Right atrium auricular region (tissue), 2 donors: ENCODE measurements at places on chromosomes 13 and 19.

GRCh38 chr19:49664171-49665035, 1.3 kb downstream of the IRF3 start:
- DNase-seq: peak; percentile 90

DNA sequence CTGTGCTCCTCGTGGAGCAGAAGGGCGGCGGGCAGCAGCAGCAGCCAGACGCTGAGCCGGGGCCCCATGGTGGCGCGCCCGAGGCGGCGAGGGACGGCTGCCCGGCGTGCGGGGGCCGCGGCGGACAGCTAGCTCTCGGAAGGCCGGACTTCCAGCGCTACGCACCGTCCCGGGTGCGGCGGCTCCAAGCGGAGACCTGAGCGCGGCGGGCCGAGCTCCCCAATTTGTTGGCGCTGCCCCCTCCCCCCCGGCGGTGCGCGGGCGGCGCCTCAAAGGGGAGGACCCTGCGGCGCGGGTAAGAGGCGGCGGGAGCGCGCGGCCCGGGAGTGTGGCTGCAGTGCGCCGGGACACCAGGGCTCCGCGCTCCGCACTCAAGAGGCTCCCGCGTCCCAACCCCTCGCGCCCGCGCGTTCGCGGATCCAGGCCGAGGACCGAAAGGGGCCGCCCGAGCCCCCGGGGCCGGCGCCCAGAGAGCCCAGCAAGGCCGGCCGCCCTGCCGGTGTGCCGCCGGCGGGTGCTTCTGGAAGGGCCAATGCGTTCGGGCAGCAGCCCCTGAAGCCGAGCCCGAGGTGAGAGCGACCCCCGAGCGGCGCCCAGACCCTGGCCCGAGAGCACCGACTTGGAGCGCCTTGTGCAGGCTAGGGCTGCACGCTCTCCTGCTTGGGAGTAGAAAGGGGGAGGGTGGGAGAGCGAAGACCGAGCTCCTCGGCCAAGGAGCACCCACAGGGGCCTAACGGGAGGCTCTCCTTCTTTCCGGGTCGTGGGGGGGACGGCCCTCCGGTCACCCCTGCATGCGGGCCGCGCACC, at the start of the genes COL4A1 and COL4A2:
Gene COL4A1, minus strand, starts transcription at position 198 of the 807 bp plus-strand sequence. Its CDS starts 130 bp downstream, at position 68.
Gene COL4A2, plus strand, starts transcription at position 325 of the 807 bp plus-strand sequence. CDS start 620 bp downstream, outside the sequence.
- peak; percentile 76 for DNase-seq

DNA sequence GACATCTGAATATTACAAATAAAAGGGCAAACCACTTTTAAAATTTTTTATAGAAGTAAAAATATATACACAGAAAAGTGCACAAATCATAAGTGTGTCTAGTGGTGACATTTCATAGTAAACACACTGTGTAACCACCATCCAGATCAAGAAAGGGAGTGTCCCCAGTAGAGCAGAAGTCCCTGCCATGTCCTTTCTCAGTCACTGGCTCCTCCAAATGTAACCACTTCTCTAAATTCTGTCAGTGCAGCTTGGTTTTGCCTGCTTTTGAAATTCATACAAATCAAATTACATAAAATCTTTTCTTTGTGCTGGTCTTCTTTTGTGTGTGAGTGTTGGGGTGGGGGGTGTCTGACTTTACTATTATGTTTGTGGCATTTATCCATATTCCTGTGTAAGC, 116.5 kb downstream of the RBM26 start:
- no peak for DNase-seq

- no peak for DNase-seq
Measured at GRCh38 chr13:50893211-50893852, 16.3 kb upstream of the RNASEH2B start.

DNA sequence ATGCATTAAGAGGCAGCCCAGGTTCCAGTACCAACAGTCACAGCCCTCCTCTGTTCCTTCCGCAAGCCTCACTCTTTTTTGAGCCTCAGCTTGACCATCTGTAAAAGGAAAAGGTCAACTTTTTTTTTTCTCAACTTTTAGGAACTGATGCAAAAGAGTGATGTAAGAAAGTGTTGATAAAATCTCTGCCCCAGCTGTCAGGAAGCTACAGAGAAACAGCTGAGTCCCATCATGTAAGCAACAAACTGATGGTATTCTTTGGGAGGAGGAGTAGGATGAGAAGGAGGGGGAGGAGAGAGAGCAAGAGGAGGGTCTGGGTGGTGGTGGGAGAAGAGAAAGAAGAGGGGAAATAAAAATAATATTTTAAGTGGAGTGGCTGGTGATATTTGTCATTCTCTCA, 233.9 kb upstream of the TSHZ3 start:
- no peak for DNase-seq

- no peak for DNase-seq
Measured at GRCh38 chr13:109998037-109998436, 211.7 kb upstream of the IRS2 start.

GRCh38 chr13:26979334-26979733, 192.3 kb downstream of the USP12 start:
- DNase-seq: no peak

DNA sequence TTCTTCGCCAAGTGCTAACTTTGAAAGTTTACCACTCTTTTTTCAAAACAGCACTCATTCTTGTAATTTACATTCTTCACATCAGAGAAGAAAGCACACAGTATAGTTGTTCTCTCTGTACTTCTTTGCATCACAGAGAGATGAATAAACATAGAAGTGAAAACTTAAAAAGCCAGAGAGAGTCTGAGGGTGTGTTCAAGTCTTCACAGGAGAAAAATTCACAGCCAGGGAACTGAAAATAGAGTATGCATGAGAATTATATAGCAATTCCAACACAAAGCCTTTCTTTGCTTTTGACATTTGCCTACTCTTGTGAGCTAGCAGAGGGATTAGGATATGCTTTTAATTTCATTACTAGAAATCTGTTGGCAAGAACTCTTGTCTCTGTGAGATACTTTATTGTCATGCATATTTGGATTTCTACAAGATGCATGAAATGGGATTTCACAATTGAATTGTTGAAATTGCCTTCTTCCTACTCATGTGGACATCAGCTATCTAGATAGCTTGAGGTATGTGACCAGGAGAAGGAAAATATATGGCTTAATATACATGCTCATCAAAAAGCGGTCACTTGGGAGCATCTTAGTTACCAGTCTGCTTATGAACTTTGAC, 166.1 kb downstream of the SLC7A1 start:
- DNase-seq: no peak

GRCh38 chr13:99103536-99103935, 97.1 kb upstream of the UBAC2 start:
- DNase-seq: no peak

DNA sequence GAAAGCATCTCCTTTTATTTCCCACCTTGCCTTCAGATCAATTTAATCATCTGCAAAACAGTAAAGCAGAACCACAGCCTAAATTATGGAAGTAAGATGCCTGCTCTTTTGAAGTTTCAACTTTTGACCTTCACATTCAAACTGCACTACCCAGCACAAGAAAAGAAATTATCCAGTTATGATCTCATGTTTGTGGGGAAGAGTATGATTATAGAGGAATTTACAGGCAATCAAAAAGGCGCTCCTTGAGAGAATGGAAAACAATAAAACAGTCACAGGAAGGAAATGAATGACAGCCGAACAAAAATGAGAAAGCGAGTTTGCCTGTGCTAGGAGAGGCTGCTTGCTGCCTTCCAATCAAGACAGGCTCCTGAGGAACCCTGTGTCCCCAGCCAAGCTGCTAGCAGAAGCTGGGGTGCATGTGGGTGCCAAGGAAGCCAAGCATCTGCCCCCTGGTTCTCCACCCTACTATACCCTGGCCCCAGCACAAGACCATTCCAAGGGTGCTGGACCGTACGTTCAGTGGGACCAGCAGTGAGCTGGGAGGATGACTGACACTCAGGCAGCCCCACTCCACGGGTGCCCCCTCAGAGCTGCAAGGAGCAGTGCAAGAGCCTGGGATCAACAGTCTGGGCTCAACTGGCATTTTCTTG, 47.8 kb downstream of the PEPD start:
- no peak for DNase-seq

GRCh38 chr19:28927456-28927855, 285.5 kb downstream of the UQCRFS1 start:
- no peak for DNase-seq

- DNase-seq: no peak
Measured at GRCh38 chr13:21399741-21400140, 59.4 kb downstream of the ZDHHC20 start.

- DNase-seq: no peak
Measured at GRCh38 chr13:111203736-111204389, 88.8 kb downstream of the ARHGEF7 start.

- peak; percentile 69 for DNase-seq
Measured at GRCh38 chr13:97319113-97319720, 97.1 kb downstream of the MBNL2 start.

DNA sequence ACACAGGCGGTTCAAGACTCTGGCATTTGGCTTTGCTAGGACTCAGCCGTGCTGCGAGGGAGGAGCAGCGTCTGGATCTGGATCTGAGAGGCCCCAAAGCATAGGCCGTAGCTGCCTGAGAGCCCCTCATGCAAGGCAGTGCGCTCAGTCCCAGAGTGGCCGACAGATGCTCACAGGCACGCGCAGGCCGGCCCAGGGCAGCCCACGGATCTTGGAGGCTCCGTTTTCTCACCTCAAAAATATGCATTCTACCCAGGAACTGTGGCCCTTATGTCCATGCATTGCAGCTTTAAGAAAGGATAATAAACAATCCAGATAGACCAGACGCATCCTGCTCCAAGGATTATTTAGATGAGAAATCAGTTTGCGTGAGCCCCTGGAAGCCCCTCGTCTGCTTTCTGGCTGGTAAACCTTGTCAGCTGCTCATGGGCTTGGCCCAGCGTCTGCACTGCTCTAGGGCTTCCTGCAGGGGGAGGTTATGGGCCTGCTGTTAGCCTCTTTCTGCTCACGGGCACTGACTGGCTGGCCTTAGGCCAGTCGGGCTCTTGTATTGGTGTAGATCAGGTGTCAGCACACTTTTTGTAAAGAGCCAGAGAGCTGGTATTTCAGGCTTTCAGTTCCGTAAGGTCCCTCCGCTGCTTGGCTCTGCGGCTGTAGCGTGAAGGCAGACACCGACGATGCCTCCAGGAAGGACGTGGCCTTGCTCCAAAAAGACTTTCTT, 24.2 kb downstream of the TEX29 start:
- peak; percentile 46 for DNase-seq

DNA sequence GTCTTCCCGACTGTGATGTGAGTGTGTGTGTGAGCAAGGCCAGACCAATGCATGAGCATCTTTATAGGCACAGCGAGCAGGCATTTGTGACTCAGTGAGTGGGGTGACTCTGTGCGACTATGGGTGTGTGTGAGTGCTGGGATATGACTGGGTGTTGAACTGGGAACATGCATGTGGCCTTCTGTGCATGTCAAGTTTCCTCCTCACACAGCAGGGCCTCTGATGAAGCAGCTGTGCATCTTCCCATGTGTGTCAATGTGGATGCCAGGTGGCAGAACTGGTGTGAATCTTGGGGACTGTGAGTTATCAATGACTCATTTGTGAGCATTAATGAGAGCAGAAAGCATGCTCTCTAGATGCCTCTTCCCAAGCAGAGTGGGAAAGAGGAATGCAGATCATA, 12.1 kb upstream of the LGALS14 start:
- no peak for DNase-seq

DNA sequence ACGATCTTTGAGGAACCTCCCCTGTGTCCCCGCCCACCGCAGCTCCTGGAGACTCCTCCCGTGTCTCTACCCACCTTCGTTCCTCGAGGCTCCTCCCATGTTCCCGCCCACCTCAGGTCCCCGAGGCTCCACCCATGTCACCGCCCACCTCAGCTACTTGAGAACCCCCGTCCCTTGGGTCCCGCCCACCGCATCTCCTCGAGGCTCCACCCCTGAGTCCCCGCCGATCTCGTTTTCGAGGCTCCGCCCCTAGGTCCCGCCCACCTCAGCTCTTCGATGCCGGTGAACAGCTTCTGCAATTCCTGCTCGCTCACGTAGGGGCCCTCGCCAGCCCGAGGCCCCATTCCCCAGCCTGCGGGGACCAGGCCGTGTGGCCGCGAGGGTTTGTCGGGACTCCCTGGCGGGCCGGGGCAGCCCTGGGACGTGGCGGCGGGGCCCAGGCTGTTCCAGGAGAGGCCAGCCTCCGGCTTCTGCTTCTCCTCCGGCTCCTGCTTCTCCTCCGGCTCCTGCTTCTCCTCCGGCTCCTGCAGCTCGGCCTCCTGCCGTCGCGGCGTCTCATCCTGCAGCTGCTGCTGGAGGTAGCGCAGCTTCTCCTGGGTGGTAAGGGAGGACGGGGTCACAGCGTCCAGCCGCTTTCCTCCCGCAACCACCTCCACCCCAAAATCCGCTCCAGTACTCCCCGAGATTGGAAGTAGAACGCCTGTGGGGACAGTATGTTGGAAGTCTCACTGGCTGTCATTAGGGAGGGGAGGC, 16.7 kb downstream of the TSKS start:
- DNase-seq: no peak

DNA sequence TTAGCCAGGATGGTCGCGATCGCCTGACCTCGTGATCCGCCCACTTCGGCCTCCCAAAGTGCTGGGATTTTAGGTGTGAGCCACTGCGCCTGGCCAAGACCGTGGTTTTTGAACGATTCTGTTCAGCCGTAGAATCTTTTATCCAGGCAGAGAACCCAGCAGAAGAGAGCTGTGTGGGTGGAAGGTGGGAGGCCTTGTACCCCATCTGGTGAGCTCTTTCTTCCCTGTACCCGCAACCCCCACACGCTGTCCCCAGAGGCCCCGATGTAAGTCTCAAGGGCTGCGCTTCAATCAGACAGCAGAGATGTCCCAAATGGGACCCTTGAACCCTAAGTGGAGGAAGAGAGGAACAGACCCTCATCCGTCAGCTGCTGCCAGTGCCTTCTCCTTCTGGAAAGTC, 3.7 kb downstream of the SLC25A23 start:
- no peak for DNase-seq

- no peak for DNase-seq
Measured at GRCh38 chr13:23050126-23050525, 130.7 kb upstream of the SGCG start.

- no peak for DNase-seq
Measured at GRCh38 chr13:99033814-99034213, 56.0 kb upstream of the DOCK9 start.

- no peak for DNase-seq
Measured at GRCh38 chr19:6769006-6769619, 1.9 kb upstream of the SH2D3A start.

DNA sequence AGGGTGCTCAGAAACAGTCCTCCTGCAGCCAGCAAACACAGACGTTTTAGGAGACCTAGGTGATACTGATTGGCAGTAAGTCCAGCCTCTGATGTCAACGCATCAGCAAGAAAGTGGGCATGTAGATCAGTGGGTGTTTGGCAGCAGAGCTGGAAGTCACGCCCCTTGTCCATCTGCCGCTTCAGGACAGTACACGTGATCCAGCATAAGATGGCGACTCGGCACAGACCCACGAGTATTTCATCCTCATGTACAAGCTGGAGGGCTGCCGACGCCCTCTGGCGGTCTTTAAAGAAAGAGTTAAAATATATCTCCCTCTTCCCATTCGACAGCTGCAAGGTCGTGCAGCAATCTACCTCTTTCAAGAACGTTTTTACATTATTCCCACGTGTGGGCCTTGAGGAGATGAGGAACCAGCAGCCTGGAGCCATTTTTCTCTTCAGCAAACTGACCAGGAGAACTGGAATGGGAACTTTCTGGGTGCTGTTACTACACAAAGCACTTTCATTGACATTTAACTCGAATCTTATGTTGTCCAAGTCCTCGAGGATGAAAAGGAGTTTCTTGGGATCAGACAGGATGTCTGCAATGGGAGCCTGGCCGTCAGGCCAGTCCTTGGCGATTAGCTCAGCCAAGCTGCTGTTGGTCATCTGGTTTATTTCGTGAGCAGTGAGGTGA, 22.3 kb downstream of the NLRP11 start:
- DNase-seq: no peak

- no peak for DNase-seq
Measured at GRCh38 chr19:42158926-42159325, 26.7 kb upstream of the POU2F2 start.

- no peak for DNase-seq
Measured at GRCh38 chr13:99495466-99496183, 5.6 kb upstream of the TM9SF2 start.
